Stimulated activated CD4-positive, alpha-beta T cell treated with anti-CD3 and anti-CD28 coated beads, Interleukin-1b, Interleukin-23, amount 100 ng/mL, for 24 hours (primary cell): ENCODE measurements at places on chromosomes 6 and 20.

GRCh38 chr6:160088069-160088783, 33.4 kb upstream of the SLC22A1 start:
- DNase-seq: no peak

- DNase-seq: no peak
Measured at GRCh38 chr6:39357998-39358686, 35.6 kb upstream of the KCNK16 start.

DNA sequence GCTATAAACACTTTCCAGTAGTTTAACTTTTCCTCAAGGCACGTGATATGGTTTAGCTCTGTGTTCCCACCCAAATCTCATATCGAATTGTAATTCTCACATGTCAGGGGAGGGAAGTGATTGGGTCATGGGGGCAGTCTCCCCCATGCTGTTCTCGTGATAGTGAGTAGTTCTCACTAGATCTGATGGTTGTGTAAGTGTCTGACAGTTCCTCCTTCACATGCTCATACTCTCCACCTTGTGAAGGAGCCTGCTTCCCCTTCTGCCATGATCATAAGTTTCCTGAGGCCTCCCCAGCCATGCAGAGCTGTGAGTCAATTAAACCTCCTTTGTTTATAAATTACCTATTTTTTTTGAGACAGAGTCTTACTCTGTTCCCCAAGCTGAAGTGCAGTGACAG, 127.9 kb downstream of the DTNBP1 start:
- no peak for DNase-seq

GRCh38 chr20:47768016-47768824, 17.1 kb downstream of the SULF2 start:
- DNase-seq: no peak

DNA sequence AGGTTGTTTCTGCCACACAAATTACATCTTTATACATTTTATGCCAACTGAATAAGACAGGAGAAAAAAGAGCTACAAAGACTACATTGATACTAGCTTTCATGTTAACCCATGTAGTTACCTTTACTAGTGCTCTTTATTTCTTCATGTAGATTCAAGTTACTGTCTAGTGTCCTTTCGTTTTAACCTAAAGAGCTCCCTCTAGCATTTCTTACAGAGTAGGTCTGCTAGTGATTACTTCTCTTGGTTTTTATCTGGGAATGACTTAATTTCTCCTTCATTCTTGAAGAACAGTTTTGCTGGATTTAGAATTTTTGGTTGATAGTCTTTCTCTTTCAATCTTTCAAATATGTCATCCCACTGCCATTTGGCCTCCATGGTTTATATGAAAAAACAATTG, 21.2 kb upstream of the NOP56 start:
- no peak for DNase-seq

- no peak for DNase-seq
Measured at GRCh38 chr6:63941747-63942470, 306.3 kb downstream of the PHF3 start.

GRCh38 chr20:48777821-48778220, 50.0 kb downstream of the PREX1 start:
- DNase-seq: no peak

DNA sequence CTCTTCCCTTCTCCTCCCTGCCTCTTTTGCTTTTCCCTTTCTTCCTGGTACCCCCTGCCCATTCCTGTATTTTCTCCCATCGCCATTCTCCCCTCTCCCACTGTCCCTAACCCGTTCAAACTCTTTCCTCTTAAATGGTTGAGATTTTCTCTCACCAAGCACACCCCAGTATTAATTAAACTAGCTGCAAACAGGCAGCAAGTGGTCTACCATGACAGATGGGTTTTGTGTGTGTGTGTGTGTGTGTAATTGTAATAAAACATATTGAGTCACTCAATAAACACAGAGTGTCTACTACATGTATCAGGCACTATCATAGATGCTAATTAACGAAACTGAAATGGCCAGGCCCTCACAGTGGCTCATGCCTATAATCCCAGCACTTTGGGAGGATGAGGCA, 6.7 kb downstream of the RAET1E start:
- DNase-seq: no peak

- DNase-seq: no peak
Measured at GRCh38 chr6:150079604-150080003, 10.7 kb upstream of the ULBP3 start.

GRCh38 chr6:89874438-89874837, 19.8 kb upstream of the GJA10 start:
- DNase-seq: no peak

- DNase-seq: no peak
Measured at GRCh38 chr20:44068316-44069201, 118.4 kb downstream of the JPH2 start.

DNA sequence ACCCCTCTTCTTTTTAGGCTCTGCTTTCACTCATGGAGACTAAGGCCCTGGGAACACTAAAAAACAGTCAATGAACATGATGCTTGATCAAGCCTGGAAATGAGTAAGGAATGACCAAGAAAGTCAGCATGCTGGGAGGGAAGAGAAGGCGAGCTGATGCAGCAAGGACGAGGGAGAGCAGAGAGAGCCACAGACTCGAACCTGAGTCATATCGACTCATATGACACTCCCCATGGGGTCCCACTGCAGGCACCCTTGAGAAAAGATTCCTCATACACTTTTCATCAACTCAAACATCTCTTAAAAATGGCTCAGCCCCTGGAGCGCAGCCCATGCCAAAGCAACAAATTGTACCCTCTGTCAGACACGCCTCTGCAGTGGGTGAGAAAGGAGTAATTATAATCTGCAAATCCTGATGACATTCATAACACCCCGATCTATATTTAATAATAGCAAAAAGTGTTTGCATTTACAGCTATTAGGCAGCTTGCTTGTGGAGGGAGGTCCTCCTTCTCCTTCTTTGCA, 127.2 kb downstream of the F13A1 start:
- DNase-seq: no peak

DNA sequence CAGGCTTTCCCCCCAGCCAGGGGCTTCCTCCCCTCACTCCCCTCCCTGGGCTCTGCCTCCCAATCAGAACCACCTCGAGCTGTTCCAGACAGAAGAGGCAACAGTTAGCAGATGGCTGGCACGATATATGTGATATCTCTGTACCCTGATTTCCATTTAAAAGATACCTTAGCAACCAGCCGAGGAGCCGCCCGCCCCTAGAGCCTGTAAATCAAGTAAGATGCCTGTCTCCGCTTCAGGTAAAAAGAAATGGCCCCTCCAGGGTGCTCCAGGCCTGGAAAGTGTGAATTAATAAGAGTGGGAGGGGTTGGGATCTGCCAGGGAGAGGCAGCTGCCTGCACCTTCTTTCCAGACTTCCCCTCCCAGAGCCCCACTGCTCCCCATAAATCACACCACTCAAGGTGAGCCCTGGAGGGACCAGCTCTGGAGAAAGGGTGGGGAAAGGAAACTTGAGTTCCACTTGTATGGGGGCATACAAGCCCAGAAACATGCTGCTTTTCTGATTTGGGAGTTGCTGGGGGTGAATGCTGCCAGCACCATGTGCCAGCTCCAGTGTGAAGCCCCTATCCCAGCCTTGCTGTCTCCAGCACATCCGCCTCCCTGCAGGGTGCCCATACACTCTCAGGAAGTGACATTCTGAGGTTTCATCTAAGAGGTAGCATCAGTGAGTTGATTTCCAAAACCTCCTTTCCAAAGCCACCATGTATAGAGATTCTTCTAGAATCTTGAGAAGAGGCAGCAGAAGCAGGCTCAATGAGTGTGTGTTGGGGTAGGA, 148.0 kb downstream of the LRFN2 start:
- DNase-seq: no peak

DNA sequence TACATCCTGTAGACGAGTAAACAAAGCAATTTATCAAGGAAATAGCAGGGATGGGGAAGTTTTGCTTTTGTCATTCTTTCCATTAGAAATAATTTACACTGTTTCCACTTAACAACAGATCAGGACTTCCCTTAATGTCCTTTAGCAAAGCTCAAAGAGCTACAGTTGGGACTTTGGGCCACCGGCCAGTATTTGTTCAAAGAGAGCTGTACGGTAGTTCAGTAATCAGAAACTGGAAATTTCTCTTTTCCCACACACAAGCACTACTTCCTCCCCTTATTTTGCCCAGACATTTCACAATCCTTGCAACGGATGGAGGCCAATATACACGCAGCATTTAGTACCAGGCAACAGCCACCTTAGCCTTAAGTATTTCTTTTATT, 12.1 kb upstream of the HINT3 start:
- DNase-seq: no peak
